ENCODE measurements at places on chromosomes 3 and 15. TPM values are rescaled to one million over a fixed set of nuclear protein-coding genes. Genes with fewer than 3 reads are reported as not detected.

Gene IQCH
- total RNA-seq, result 2.8 TPM

DNA sequence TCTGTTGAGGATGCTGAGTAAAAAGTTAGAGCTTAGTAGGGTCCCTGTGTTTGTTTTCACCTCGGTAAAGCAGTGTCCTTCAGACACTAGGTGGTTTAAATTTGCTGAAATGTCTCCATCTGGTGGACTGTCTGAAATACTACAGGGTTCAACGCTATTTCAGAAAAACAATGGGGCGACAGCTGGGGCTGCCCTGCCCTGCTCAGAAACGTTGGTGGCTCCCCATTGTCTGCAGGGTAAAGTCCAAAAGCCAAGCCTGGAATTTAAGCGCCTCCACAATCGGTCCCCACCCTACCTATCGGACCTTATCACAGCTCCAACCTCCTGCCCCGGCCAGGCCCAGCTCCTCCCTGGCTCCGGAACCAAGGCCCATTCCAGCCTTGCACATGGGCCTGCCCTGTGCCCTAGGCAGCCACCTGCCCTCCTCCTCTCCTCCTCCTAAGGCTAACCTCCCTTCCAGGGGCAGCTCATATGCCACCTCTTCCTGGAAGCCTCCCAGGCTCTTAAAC is 4.3 kb upstream of the TSEN2 start:
- DNase-seq, result no peak

Gene EXOG
- total RNA-seq, result 18.9 TPM

DNA sequence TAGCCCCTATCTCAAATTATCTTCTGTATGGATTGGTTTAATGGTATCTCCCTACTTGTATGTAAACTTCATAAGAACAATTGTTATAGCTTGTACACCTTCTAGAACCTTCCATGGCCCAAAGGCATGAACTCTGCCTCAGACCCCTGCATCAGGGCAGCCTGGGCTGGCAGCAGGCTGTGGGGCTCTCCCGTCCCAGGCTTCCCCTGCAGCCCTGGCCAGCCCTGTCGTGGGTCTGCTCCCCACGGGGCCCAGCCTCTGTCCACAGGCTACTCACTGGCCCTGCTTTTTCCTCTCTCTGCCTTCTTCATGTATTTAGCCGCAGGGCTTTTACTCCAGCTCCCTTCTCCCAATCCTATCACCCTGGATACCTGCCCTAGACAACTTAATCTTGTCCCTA is 4.4 kb downstream of the SCN5A start:
- no peak for DNase-seq

- no peak for DNase-seq
Measured at GRCh38 chr15:43886558-43886957, 59.8 kb downstream of the WDR76 start.

Gene MASP1
- 17.2 TPM for total RNA-seq

- DNase-seq, result no peak
Measured at GRCh38 chr3:177427540-177427939, 230.3 kb upstream of the TBL1XR1 start.

- DNase-seq, result no peak
Measured at GRCh38 chr3:29363110-29363509, 82.2 kb downstream of the RBMS3 start.

GRCh38 chr15:89910891-89911626 is 1.7 kb downstream of the ARPIN start:
- DNase-seq, result no peak

- no peak for DNase-seq
Measured at GRCh38 chr3:52225452-52226228, at the start of gene TLR9. Gene TLR9, minus strand, starts transcription at chr3:52225645. Its CDS starts 116 bp downstream, at chr3:52225529.

Gene GPR171
- not detected for total RNA-seq

Measured in occipital lobe (tissue), 3 donors.